ENCODE measurements at places on chromosomes 2 and 18.

DNA sequence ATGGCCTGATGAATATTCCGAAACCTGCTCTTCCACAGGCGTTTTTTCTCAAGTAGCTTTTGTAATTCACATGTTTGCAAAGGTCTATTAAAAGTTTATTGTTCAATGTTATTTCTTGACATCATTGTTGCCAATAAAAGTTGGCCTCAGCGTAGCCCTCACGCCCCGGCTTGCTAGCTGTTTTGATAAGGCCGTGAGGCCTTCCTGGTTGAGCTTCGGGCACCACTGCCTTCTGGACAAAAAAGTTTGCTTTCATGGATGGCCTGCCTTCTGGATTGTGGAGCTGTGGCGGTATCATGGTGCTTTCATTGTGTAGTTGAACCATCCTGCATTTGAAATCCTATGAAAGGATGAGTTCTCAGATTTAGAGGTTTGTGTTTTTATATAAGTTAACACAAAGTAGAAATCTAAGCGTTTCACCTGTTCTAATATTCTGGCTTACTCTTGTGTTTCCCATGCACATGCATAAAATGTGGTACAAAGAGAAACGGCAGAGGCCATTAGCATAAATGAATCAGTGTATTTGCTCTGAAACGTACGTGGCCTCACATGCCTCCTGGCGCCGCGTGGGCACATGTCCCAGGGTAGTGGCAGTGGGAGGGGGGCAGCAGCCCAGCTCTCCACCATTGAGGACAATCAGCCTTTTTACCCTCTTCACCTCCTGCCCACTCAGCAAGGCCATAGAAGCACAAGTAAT lies 134.5 kb downstream of the NCK2 start:
- no peak for DNase-seq

GRCh38 chr18:50377061-50377798 lies 2.4 kb downstream of the SKA1 start:
- no peak for DNase-seq

GRCh38 chr2:192228685-192229084 lies 34.0 kb upstream of the TMEFF2 start:
- no peak for DNase-seq

DNA sequence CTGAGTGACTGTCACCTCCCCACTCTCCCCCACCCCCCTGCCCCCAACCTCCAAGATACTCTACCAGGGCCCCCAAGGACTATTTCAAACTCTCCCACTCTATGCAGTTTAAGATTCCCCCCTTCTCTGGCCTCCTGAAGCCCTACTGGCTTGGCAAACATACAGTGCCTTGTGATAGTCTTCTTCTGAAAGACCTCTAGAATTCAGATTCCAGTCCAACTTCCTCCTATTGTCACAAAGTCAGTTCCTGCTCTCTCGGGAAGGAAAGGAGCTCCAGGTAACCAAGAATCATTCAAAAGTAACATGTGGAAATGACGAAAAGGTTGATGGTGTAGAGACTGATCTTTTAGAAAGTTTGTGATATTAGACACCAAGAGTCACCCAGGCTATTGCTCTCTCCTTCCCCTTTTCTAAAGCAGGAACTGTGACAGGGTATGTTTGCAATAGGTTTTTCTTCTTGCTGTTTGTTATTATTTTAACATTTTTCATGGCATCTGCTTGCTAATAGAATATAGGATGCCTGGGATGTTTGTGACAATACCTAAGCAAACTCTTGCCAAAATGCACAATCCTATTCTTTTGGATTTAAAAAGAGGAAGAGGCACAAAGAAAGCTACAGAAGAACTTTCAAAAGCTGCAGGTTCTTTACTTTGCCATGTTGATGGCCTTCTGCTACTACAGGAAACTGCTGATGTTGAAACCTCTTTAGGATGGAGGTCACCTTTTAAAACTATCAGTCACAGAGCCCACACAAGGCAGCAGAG lies 93.5 kb upstream of the MGAT4A start:
- no peak for DNase-seq

GRCh38 chr2:25983735-25984134 lies 1.4 kb upstream of the KIF3C start:
- DNase-seq: no peak

- DNase-seq: no peak
Observed at GRCh38 chr18:38450876-38451275, 885.3 kb upstream of the CELF4 start.

DNA sequence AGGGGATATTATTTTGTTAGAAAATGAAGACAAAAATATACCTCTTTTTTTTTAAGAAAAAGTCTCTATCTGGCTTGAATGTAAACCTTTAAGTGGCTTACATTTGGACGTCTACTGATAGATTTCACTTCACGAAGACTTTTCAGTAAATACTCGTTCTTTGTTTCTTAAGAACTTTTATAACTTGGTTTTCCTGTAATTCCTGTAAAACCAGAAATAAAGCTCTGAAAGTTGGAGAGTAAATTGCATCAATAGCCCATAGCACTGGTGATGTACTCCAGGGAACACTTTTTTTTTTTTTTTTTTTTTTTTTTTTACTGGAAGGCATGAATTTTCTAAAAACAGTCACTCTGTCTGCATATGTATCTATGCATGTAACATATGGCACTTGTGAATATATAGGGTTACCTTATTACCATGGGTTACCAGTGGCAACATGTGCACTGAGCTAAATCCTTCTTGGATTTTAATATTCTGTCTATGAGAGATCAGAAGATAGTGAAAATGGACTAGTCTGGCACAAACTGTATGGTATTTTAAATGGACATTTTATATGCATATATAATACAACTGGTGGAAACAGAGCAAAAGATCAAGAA lies 309.2 kb upstream of the TCF4 start:
- no peak for DNase-seq

GRCh38 chr2:172782506-172783164 lies 47.0 kb downstream of the RAPGEF4 start:
- no peak for DNase-seq

- no peak for DNase-seq
Observed at GRCh38 chr18:46369323-46369722, 265.1 kb downstream of the HAUS1 start.

GRCh38 chr18:33291539-33291938 lies 149.0 kb downstream of the CCDC178 start:
- DNase-seq: no peak

DNA sequence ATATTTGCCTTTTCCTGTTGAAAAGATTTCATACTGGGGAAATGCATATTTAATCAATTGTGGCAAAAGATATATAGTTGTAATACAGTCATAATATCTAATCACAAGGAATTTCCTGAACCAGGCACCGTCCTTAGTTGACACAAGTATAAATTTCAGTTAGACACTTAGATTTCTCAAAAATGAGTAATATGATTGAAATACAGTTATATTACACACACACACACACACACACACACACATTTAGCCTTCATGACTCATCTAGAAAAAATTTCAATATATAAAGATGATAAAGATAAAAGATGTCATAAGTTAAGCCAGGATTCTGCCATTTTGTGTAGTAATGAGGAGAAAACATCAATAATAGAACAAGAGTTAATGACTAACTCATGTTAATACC lies 258.4 kb upstream of the ZNF804A start:
- no peak for DNase-seq

GRCh38 chr2:66571918-66572317 lies 137.0 kb downstream of the MEIS1 start:
- no peak for DNase-seq

DNA sequence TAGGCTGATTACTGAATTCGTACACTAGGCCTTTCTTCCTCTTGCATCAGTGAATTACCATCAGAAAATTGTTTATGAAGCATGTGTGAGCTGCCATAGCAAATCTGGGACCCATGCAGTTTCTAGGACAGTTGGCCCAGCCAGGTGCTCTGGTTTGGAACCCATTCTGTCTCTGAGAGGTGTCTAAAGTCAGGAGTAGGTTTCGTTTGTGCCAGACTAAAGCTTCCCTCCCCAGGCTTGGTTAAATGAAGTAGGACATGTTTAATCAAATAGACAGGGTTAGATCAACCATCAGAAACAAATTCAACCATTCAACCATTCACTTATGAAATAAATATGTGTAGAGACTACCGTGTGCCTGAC lies 176.9 kb downstream of the ALPK2 start:
- no peak for DNase-seq

- DNase-seq: no peak
Observed at GRCh38 chr18:27004056-27004829, 138.7 kb upstream of the AQP4 start.

- no peak for DNase-seq
Observed at GRCh38 chr18:77750006-77750405, 500.4 kb downstream of the GALR1 start.

DNA sequence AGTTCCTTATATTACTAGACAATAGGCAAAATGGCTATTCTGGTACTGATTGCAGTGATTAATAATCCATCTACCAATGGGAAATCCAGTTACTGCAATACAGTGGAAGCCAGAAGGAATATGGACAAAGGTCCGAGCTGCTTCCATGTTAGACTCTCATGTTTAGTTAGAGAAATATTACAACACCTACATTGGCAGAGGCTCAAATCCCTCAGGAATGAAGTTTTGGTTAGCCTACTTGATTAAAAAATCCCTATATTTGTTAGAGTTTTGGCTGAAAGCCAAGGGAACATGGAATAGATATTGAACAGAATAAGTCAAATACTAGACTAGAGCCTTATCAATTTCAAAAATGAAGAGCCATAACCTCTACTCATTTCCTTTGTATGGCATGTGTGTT lies 48.5 kb downstream of the ARL6IP6 start:
- no peak for DNase-seq

DNA sequence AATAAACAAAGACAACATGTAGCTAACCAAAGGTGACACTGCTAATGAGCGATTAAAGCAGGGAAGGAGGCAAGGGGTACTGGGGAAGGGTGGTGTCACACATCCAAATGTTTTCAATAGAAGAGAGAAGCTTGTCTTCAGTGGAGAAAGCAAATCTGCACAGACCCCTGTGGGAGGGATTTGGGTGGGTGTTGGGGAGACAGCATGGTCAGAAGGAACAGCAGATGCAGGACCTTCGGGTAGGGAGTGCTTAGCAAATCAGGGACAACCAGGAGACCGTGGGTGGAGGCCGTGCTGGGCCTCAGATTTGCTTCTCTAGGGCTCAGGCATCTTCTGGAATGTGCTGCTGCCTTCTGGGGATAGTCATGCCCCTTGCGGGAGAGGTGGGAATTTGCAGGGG lies 185.3 kb upstream of the RAB6C start:
- no peak for DNase-seq

- no peak for DNase-seq
Observed at GRCh38 chr2:120228503-120228902, 5.3 kb upstream of the TMEM185B start.

DNA sequence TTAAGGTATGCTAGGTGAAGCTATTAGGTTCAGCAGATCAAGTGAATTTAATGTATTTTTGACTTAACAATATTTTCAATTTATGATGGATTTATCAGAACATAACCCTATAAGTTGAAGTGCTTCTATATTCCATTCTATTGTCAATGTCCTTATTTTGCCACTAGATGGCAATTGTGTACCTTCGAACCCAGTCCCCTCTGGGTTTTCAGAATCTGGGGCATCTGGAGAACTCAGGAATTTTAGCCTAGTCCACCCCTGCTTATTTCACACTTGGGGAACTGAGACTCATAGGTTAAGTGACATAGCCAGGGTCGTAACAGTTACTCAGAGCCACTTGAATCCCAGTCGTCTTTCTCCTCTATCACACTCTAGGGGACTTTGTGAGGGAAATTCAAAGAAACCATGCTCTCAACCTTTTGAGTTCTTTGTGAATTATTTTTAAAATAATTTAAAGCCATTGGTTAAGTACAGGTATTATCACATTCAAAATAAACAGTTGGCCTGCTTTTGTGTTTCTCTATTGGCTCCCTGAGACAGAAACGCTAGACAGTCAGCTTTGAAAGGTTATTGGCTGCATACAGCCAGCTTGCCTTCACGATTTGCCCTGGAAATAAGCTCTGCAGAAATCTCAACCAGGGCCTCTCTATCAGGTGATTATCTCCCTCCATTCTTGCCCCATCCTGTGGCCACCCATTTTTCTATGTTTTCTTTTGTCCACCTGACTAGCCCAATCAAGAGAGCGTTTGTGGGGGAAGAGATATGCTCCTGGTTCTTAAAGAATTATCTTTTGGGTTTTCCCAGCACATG lies 145.0 kb downstream of the TTC27 start:
- no peak for DNase-seq

DNA sequence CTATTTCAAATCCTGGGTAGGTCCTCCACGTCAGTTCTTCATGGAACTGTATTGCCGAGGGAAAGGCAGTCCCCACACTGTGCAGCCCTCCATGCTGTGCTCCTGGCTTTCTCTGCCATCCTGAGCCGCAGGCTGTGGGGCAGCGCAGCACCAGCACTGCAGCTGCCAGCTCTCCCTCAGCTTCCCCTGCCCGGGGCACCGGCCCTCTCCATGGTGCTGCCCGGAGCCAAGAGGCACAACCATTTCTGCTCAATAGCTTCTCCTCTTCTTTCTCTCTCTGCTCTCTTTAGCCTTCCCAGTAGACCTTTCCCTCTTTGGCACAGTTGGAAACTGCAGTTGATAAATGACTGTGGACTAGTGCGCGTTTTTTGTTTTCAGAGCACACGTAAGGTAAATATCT lies 12.1 kb downstream of the ANKRD23 start:
- no peak for DNase-seq

DNA sequence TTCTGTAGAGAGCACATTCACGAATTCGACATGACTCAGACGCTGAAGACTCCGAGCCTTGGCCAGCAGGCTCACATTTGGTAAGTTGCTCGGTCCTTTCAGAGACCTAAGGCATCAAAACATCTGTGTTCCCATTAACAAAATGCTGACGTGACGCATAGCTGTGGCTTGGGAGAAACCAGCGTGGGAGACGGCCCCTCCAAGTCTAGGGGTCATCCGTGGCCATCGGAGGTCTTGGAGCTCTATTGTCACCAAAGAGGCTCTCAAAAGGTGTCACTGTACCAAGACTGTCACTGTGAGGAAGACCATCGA lies 14.9 kb downstream of the FBLN7 start:
- no peak for DNase-seq

GRCh38 chr2:232861353-232861752 lies 8.7 kb upstream of the SNORC start:
- no peak for DNase-seq

GRCh38 chr2:167732326-167732725 lies 515.1 kb downstream of the STK39 start:
- no peak for DNase-seq

DNA sequence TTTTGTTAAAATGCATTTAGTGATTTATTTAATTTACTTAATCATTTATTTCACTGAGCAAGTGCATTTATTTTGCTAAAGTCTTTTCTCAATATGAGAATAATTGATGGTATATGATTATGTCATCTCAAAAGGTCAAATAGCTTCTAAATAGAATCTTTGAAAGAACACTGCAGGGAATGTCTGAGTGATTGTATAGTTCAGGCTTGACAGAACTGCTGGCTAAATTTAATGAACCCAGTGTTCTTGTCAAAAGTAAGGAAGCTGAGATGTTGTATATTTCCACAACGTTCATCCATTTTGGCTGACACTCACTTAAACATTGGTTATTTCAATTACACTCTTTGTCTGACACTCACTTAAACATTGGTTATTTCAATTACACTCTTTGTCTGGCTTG lies 39.3 kb upstream of the CDH7 start:
- no peak for DNase-seq

GRCh38 chr2:27379836-27380625 lies 503 bp downstream of the ZNF513 start:
- DNase-seq: peak; percentile 69

- no peak for DNase-seq
Observed at GRCh38 chr18:5015213-5015612, 181.8 kb downstream of the AKAIN1 start.

GRCh38 chr2:21818212-21818795 lies 694.5 kb downstream of the TDRD15 start:
- DNase-seq: no peak

GRCh38 chr18:22871809-22872525 lies 61.2 kb upstream of the RBBP8 start:
- DNase-seq: no peak

- DNase-seq: no peak
Observed at GRCh38 chr2:209565896-209566582, 142.2 kb downstream of the MAP2 start.

Measured in stimulated activated naive CD8-positive, alpha-beta T cell treated with anti-CD3 and anti-CD28 coated beads, Interleukin-15, amount 100 ng/mL, for 72 hours (primary cell).